ENCODE measurements at places on chromosomes 13 and 19.

GRCh38 chr13:75145927-75146326 lies 336.0 kb downstream of the TBC1D4 start:
- no peak for DNase-seq

DNA sequence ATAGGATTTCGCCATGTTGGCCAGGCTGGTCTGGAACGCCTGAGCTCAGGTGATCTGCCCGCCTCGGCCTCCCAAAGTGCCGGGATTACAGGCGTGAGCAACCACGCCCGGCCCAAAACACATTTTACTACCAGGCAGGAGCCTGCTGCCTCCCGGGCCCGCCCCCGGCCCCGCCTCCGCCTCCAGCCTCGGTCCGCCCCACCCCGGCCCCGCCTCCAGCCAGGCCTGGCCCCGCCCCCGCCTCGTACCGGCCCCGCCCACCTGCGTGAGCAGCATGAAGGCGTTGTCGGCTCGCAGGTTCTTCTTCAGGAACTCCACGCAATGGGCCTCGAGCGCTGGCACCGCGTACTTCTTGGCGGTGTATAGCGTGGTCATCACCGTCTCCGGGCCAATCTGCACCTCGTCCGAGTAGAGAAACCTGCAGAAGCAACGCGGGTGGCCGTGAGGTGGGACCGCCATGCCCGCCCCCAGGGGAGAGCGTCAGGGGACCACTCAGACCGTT lies 22.7 kb downstream of the BTBD2 start:
- DNase-seq: no peak

- peak; percentile 81 for DNase-seq
Measured at GRCh38 chr13:113969973-113970611, 3.8 kb downstream of the C13orf46 start.

DNA sequence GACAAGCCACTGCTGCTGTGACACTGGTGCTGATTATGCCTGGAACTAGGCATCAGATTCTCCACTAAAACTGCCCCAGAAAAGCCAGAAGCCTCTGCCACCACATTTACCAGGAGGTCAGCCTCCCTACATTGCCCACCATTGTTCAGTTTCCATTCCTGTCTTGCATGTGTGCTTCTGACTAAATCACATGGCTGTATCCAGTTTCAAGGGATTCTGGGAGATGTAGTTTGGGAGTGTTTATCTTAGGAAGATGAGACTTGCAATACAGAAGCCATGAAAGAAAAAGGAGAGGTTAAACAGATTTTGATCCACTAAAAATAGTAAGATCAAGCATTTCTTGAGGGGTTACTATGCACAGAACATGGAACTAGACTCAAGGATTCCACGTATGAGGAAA lies 40.7 kb upstream of the SERPINE3 start:
- no peak for DNase-seq

- DNase-seq: no peak
Measured at GRCh38 chr19:55492362-55492944, 4.2 kb downstream of the SSC5D start.

GRCh38 chr13:39452417-39452816 lies 150.6 kb downstream of the LHFPL6 start:
- DNase-seq: no peak

- peak; percentile 61 for DNase-seq
Measured at GRCh38 chr13:50080911-50081678, 65.9 kb downstream of the KCNRG start.

DNA sequence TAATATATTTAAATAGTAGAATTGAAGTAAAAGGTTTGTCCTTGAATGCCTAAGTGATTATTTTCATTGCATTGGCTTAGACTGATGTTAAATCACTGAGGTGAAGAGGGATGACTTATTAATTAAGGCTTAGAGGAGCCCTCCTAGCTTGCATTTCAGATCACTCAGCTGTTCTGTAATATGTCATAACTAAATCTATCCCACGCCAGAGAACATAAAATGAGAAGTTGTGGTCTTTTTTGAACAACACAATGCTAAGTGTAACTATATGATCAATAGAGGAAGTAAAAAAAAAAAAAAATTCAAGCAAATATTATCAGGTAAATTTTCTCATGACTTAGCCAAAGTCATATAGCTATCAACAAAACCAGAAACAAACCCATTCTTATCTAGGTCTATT lies 752.2 kb downstream of the GPC5 start:
- no peak for DNase-seq

- DNase-seq: no peak
Measured at GRCh38 chr13:65710514-65710913, 1519.6 kb downstream of the PCDH9 start.

DNA sequence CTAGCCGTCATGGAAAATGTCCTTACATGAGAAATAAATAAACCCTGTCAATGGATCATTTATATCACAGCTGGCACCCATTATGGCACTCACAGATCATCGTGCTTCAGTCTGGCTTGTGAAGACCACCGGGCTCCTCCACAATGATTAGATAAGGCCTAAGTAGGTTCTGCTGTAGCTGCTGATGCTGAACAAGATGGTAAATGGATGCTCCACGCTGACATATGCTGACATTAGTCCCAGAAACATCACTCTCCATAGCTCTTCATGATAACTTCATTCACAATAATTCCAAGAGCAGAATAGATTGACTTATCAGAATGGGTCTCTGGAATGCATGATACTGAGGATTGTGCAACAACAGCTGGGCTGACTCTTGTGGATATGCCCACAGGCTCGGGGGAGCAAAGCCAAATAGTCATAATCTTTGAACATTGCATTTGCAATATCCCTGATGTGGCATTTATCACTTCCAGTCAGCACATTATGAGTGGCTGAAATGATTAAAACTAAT lies 63.8 kb upstream of the RXFP2 start:
- DNase-seq: no peak

DNA sequence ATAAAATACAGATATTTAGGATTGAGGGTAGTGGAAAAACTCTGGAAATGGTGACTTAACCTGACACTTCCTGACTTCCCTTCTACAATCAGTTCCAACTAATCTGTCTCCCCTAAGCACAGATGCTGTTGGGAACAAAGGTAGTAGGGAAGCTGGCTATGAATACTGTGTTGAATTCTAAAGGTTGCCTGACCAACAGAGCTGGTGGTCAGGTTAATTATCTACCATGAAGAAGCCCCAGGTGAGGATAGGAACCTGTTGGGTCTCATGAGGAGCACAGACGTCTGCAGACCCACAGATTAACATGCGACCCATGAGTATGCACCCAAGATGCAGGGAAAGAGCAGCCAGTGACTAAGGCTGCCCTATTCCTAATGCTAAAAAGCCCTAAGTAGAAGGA lies 172.3 kb downstream of the DIAPH3 start:
- no peak for DNase-seq

DNA sequence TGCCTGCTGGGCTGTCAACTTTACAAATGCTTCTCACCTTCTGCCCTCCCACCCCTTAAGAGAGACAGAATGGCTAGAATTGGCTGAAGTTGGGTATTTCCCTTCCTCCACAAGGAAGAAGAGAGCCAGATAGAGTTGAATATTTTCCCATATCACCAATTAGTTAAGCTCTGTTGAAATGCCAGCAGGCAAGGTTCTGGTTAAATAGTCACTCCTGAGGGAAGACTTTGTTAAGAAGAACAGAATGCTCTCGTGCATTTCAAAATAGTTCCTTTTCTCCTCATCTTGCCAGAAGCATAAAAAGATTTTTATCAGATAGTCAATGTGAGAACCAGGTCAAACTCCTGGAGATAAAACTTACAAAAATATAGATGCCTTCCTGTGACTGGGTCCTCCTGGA lies 2857.0 kb upstream of the PCDH20 start:
- no peak for DNase-seq

DNA sequence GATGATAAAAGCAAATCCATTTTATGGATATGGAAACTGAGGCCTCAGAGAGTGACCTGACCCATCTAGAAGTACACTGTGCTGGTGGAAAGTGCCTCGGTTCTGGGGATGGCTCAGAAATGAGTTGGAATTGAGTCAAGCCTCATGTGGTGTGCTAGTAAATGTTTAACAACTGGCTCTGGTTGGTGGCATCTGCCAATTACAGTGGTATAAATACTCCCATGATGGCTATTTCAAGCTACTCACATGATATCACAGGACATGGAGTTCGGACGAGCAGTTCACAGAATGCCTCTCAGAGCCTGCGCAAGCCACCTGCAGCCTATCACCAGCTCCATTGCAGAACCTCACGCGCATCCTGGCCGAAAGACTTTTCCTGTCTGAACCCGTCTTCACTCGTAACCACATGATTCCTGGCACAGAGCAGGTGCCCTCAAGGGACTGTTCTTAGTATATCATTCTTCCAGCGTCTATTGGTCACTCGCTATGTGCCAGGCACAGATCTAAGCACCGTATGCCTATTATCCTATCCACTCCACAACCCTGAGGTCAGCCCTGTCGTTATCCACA lies 9.1 kb downstream of the TMEM150B start:
- no peak for DNase-seq

GRCh38 chr13:46318986-46319385 lies 68.1 kb downstream of the RUBCNL start:
- no peak for DNase-seq

- DNase-seq: no peak
Measured at GRCh38 chr13:21310220-21310619, 133.8 kb downstream of the MRPL57 start.

GRCh38 chr13:51614350-51614786 lies 30.1 kb downstream of the WDFY2 start:
- peak; percentile 16 for DNase-seq

DNA sequence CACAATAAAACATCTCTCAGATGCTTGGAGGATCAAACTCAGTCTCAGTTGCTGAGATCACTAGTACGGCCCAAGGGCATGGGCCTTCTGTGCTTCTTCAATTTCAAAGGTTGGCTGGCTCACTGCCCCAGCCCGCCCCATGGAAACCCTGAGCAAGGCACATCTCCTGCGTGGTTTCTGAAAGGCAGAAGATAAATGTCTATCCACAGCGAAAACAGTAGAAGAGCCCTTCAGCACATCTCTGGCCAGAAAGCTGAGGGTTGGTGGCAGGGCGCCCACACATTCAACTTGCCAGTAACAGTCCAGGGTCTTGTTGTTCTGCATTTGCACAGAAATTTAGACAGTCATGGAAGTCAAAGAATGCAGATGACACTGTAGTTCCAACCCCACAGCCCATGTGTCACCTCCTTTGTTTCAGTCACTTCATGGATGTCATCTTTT lies 24.0 kb upstream of the KATNAL1 start:
- peak; percentile 10 for DNase-seq

GRCh38 chr13:105814902-105815250 lies 720.6 kb downstream of the EFNB2 start:
- no peak for DNase-seq

- no peak for DNase-seq
Measured at GRCh38 chr19:54387991-54388801, 23.5 kb upstream of the LAIR1 start.

GRCh38 chr13:77305266-77305665 lies 21.6 kb downstream of the MYCBP2 start:
- DNase-seq: no peak

GRCh38 chr13:113398963-113399754 lies 35.2 kb upstream of the GRTP1 start:
- DNase-seq: no peak

GRCh38 chr13:98221234-98221633 lies 44.2 kb upstream of the RNF113B start:
- DNase-seq: no peak

- no peak for DNase-seq
Measured at GRCh38 chr13:74726206-74726605, 592.0 kb upstream of the KLF12 start.

DNA sequence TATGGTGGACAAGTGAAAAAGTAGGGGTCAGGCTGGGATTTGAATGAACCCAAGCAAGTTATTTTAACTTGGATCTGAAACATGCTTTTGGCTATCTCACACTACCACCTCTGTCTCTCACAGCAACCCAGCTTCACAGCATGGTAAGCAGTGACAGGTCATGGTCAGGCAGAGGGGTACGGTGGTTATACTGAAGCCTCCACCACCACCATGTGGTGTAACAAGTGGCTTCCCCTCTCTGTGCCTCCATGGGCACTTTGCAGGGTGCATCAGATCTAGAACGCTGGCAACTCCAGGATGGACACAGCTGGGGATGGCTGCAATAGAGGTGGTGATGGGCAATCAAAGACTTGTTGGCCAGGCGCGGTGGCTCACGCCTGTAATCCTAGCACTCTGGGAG lies 739 bp upstream of the TMEM145 start:
- DNase-seq: no peak

DNA sequence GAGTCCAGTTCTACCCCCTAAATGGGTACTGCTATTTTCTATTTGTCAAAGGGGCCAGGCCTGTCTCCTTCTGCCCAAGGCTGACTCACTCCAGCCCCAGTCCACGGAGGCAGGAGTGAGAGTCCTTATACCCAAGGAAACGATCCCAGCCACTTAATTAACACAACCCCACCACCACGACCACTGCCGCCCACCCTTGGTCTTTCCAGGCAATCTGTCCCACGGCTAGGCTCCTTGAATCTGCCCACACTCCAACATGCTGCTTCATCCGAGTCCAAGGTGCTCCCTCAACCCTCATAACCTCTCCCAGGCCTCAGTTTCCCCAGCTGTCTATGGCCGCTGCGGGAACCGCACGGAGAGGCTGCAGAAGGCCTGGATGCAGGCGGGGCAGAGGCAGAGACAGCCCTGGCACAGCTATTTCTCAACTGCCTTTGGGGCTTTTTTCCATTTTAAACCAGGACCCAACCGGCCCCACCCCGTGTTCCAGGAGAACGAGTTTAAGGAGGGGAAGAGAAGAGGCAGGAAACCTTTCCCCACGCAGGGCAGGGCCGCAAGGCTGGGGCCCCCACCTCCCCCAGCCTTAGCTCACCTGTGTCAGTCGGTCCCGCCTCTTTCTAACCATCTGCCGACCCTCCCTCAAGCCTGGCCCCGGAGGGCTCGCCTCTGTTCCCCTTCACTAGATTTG lies 746 bp downstream of the RAB3D start:
- peak; percentile 37 for DNase-seq

DNA sequence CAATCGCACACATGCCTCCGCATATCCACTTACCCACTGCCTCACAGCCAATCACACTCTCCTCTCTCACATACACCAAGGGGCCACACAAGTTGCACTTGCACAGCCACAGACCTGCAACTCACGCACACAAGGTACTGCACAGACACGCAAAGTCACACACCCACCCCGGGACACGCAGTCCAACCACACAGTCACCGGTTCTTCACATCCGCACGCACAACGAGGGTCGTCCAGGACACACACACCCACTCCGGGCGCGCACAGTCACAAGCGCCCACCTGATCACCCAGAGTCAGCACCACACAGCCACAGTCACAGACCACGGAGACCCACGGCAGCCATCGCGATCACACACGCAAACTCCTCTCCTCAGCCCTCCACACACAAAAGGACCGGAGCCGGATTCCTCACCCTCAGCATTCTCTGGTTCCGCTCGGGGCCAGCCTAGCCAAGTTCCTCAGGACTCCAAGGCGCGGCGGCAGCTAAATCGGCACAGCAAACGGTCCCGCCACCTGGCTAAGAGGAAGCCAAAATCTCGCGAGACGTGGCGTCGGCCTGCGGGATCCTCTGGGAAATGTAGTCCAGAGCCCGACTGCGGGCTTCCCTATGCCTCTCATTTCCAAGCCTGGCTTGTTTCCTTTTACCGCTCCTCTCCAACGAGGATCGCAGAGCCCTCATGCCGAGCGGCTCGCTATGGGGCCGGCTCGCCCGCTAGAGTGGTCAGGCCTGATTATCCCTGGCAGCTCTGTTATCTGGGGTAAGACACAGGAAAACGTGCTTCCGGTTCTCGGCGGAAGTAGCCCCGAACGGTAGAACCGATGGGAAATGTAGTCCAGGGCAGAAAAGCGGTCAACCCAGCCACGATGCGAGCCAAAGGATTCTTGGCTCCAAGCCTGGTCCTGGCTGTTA lies at the start of gene ZNF850:
Gene ZNF850 (minus strand): TSS at position 497 of the 912 bp plus-strand sequence. CDS start 10,201 bp downstream, outside the sequence.
- peak; percentile 95 for DNase-seq

All from left colon (tissue), 2 donors.